ENCODE measurements at places on chromosomes 12 and 14.
A peak's percentile ranks its signal among the peaks of the same experiment; 100 is the strongest.

DNA sequence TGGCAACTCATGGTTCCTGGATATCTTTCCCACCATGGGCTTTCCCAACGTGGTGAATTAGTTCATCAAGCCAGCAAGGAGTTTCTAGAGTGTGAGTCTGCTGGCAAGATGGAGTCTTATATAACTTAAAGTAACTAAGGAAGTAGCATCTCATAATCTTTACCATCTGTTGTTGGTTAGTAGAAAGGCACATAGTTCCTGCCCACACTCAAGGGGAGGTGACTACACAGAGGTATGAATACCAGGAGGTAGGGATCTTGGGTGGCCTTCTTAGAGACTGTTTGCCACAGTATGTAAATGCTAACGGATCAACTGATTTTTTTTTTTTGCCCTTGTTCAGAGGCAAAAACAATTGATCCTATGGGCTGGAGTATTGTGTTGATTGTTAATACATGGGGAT lies 446.9 kb downstream of the ATP23 start:
- no peak for DNase-seq

- DNase-seq, result peak; percentile 72
These were observed 6.3 kb upstream of the ITGB7 start for GRCh38 chr12:53213348-53213747.

DNA sequence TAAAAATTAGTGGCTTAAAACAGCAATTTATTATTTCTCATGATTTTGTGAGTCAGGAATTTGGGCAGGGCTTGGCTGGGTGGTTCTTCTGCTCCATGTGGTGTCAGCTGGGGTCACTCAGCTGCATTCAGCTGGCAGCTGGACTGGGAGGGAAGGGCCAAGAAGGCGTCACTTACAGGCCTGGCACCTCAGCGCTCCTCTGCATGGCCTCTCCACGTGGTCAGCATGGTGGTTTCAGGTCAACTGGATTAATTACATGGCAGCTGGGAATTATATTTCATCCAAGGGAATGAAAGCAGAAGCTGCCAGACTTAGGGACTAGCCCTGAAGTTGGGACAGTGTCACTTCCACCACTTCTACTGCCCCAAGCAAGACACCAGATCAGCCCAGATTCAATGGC lies 27.5 kb upstream of the IRF2BPL start:
- no peak for DNase-seq

- no peak for DNase-seq
These were observed 57.8 kb downstream of the KDM5A start for GRCh38 chr12:331287-331686.

GRCh38 chr12:49767333-49767732 lies 26.0 kb downstream of the TMBIM6 start:
- no peak for DNase-seq

- DNase-seq, result no peak
These were observed 111.9 kb upstream of the PRMT8 start for GRCh38 chr12:3379079-3379478.

DNA sequence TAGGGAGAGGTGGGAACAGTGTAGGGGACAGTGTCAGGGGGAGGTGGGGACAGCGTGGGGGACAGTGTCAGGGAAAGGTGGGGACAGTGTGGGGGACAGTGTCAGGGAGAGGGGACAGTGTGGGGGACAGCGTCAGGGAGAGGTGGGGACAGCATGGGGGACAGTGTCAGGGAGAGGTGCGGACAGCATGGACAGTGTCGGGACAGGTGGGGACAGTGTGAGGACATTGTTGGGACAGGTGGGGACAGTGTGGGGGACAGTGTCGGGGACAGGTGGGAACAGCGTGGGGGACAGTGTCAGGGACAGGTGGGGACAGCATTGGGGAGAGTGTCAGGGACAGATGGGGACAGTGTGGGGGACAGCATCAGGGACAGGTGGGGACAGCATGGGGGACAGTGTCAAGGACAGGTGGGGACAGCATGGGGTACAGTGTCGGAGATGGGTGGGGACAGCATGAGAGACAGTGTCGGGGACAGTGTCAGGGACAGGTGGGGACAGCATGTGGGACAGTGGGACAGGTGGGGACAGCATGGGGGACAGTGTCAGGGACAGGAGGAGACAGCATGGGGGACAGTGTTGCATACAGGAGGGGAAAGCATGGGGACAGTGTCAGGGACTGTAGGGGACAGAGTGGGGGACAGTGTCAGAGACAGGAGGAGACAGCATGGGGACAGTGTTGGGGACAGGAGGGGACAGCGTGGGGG lies 139.0 kb downstream of the TMEM121 start:
- DNase-seq, result no peak

DNA sequence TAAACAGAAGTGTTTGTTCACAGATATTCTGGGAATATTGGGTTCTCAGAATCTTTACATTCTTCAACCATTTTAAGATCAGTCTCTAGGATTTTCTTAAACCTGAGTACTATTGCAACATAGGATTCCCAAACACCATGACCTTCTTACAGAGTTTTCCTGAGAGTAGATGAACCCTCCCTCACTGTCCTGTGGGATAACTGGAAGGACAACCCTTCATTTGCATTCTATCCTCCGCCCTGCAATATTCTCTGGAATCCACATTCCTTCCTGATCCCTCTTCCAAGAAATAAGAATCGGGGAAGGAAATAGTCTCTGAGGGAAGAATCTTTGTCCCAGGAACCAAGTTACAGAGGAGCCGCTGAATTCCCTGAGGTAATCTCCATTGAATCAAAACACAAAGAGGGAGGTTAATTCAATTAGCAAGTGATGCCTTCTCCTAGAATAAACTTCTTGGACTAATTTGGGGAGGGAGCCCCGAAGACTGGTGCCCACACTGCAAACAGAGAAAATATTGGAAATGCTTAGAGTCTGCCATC lies 99.8 kb upstream of the MBIP start:
- DNase-seq, result no peak

- DNase-seq, result no peak
These were observed 25.9 kb downstream of the PIGH start for GRCh38 chr14:67574156-67574555.

GRCh38 chr12:109737126-109737525 lies 23.5 kb downstream of the FAM222A start:
- DNase-seq, result no peak

DNA sequence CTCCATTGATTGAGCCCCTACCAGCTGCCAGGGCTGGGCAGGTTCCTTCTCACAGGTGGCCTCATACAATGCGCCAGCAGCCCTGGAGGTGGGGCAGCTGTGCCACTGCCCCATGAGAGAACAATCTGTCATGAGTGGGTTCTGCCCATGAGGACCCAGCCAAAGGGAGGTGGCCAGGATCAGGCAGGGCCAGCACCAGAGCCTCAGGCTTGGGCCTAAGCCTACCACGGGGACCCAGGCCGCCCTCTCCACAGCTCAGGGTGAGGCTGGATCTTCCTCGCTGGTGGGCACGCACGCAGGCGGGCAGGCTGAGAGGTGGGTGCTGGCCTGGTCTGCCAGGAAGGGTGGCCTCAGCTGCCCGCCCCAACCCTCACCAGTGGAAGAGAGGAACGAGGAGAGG lies 110.7 kb downstream of the KIF26A start:
- no peak for DNase-seq

DNA sequence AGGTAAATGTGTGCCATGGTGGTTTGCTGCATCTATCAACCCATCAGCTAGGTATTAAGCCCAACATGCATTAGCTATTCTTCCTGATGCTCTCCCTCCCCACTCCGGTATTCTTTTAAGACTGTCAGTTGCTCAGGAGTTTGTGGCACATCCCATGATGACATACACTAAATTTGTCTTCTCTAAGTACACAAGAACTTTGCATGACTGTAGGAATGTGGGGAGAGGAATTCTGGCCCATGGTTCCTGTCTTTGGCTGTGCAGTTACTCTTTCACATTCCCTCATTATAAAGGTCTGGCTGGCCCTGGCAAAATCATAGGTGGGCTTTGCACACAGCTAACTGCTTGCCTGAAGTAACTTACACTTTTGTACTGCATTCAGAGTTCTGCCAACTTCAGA lies 30.3 kb downstream of the HMGA2 start:
- DNase-seq, result no peak

Data from activated T-helper 1 cell treated with anti-CD3 and anti-CD28 coated beads, Interleukin-2, amount 50 U/mL, for 16 hours (primary cell).